ENCODE measurements at places on chromosomes 6 and 20.

- DNase-seq = peak; percentile 78
Observed at GRCh38 chr6:89375427-89376267, 23.1 kb upstream of the UBE2J1 start.

DNA sequence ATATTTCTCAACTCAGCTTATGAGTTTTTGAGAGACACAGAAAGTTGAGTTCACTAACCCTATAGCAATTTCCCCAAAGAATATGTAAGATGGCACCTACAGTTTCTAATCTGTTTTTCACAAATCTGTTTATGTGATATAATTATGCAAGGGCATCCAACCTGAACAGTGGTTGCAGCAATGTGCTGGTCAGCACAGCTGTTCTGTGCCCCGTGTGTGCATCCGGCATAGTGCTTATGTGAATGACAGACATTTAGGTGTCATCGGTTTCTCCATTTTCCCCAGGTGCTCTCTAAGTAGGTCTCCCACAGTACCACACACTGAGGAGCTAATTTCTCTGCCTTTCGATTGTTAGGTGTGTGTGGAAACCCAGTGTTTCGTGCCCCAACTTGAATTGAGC lies 7.7 kb upstream of the BACH2 start:
- DNase-seq = no peak

GRCh38 chr6:168583821-168584220 lies 142.8 kb downstream of the SMOC2 start:
- DNase-seq = no peak

GRCh38 chr6:53474010-53474409 lies 70.9 kb downstream of the GCLC start:
- peak; percentile 59 for DNase-seq

GRCh38 chr6:5343998-5344397 lies 82.7 kb downstream of the FARS2 start:
- no peak for DNase-seq

- peak; percentile 77 for DNase-seq
Observed at GRCh38 chr6:3456898-3457709, at the start of gene SLC22A23. SLC22A23 (minus strand) TSS chr6:3457050; CDS start chr6:3456559, 491 bp downstream.

GRCh38 chr20:18722371-18722770 lies 91.2 kb upstream of the SCP2D1 start:
- peak; percentile 24 for DNase-seq

DNA sequence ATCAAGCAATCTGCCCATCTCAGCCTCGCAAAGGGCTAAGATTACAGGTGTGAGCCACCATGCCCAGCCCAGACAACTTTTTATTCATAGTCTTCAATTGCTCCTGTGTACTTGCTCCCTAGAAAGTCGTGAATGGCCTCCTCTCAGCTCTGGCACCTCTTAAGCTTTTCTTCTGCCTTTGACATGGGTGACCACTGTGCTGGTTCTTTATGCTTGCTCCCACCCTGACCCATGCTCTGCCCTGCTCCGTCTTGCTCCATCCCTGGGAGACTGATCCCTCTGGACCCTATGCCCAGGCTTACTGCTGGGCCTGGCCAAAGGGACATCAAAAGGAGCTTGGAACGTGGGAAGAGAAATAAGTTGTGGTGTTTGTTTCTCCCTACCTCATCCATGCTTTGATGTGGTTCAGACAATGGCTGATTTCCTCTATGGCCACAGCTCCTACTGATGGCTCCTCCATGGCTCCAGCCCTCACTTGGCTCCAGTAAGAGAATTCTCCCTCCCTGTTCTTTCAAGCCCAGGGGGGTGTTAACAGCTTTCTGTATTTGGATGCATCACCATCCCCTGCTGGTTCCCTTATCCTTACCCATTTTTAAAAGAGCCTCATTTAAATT lies 7.7 kb upstream of the TREM2 start:
- no peak for DNase-seq

DNA sequence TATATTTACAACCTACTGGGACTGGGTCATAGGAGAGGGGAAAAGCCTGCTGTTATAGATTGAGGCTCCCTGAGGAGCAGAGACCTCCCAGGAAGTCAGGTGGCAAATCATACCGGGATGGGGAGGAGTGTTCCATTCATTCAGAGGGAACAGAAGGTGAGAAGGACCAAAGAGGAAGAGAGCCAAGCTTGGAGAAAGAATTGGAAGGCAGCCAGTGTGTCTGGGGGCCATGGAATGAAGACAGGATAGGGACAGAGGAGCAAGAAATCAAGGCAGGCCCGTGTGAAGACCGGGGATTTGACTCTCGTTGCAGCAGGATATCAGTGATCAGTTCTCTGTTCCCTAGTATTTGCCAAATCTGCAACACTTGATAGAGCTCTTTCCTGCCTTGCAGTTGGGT lies 5.7 kb upstream of the ZNF217 start:
- DNase-seq = no peak

GRCh38 chr6:129875610-129876520 lies 14.8 kb upstream of the TMEM244 start:
- no peak for DNase-seq

- no peak for DNase-seq
Observed at GRCh38 chr6:85600713-85601313, 7.2 kb upstream of the SNX14 start.

DNA sequence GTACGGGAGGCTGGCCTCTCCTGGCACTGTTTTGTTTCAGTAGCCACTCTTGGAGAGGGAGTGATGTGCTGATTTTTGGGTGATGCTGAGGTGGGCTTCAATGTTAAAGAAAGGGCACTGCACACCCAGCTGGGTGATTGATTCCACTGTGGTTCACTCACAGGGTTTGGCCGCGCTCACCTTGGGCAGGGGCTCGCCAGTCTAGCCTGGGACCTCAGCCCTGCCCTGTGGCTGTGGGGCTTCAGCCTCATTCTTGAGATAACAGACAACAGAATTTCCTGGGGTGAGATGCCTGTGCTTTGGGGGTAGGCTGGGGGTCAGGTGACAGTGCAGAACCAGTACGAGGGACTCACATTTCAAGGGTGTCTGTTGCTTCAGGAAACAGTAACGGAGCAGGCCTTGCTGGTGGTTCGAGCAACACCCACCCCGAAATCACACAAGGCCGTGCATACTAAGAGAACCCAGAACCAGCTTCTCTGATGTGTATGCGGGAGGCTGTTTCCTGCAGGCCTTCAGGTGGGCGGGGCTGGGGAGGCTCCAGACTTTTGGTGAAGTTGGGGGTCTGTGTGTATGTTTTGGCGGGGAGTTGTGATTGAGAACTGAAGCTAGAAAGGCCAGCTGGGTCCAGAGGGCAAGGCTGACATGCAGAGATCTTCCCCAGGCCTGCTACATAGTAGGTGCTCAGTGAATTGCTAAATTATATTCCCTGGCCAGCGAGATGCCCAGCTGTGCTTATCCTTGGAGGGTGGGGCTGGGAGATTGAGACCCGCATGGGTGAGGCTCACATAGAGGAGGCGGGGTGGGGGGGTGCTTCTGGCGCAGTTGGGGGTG lies 154.2 kb upstream of the RNF24 start:
- no peak for DNase-seq

- DNase-seq = no peak
Observed at GRCh38 chr20:62787321-62787720, 9.0 kb upstream of the MRGBP start.

GRCh38 chr6:19719691-19720128 lies 117.5 kb upstream of the ID4 start:
- DNase-seq = peak; percentile 73

DNA sequence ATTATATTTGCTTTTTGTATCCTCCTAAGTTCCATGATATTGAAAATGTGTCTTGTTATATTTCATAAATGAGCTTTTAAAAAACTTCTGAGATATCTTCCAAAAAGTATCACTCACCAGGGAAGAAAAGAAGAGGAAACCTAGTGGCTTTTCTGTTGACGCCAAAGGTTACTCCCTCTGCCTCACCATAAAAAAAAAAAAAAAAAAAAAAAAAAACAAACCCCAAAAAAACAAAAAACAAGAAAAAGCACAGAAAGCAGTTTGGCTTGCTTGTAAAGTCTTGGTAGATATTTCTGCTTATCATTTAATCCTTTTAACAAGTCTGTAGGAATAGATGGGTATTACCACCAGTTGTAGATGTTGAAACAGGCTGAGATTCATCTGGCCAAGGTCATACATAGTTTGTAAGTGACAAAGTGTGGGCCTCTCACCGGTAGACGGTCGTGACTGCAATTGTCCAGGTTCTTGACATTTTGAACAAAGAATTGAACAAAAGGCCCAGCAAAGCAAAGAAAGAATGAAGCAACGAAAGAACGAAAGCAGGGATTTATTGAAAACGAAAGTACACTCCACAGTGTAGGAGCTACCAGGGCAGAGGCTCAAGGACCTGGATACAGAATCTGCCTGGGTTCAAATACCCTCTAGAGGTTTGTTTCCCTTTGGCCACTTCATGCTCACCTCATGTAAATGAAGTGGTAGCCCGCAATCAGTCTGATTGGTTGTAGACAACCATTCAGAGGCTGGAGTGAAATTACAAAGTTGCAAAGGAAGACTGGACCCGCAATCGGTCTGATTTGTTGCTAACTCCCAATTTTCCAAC lies 11.6 kb upstream of the ELOVL5 start:
- no peak for DNase-seq
